ENCODE measurements at places on chromosomes 3 and 15. TPM values are rescaled to one million over a fixed set of nuclear protein-coding genes. Genes with fewer than 3 reads are reported as not detected.

- no peaks in the 10 kb centered on the region for H3K4me1 ChIP-seq
- no peak overlapping the region for H3K4me3 ChIP-seq
- no peak overlapping the region for H3K27ac ChIP-seq
- DNase-seq, result no peak
- no peaks in the 10 kb centered on the region for H3K36me3 ChIP-seq
- no peaks in the 10 kb centered on the region for H3K27me3 ChIP-seq
These were observed 12.7 kb upstream of the OXSR1 start for GRCh38 chr3:38152609-38153008.

CISH gene
- total RNA-seq, result 3.3 TPM

DNA sequence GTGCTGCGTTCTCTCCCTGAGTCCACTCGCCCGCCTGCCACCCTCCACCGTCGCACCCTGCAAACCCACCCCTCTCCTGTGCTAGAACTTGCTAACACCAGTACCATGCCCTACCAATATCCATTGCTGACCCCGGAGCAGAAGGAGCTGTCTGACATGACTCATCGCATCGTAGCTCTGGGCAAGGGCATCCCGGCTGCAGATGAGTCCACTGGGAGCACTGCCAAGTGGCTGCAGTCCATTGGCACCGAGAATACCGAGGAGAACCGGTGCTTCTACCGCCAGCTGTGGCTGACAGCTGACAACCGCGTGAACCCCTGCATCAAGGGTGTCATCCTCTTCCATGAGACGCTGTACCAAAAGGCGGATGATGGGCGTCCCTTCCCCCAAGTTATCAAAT is 4.9 kb upstream of the ALAS1 start:
- peaks cover 13% of the 10 kb centered on the region for H3K4me1 ChIP-seq
- H3K4me3 ChIP-seq, result no peak overlapping the region
- H3K27me3 ChIP-seq, result no peaks in the 10 kb centered on the region
- DNase-seq, result peak; percentile 80
- no peaks in the 10 kb centered on the region for H3K36me3 ChIP-seq
- no peak overlapping the region for H3K27ac ChIP-seq

TTLL13 gene
- not detected for total RNA-seq

CCR1 gene
- total RNA-seq, result 1.8 TPM

GRCh38 chr15:59247364-59247763 is 40.7 kb downstream of the LDHAL6B start:
- H3K27ac ChIP-seq, result no peak overlapping the region
- H3K36me3 ChIP-seq, result no peaks in the 10 kb centered on the region
- H3K27me3 ChIP-seq, result no peaks in the 10 kb centered on the region
- peak; percentile 16 for DNase-seq
- no peak overlapping the region for H3K4me3 ChIP-seq

COL7A1 gene
- 1.2 TPM for total RNA-seq

SLC2A2 gene
- not detected for total RNA-seq

GRCh38 chr3:113064183-113064582 is 73.4 kb downstream of the GTPBP8 start:
- no peaks in the 10 kb centered on the region for H3K4me1 ChIP-seq
- no peak overlapping the region for H3K4me3 ChIP-seq
- DNase-seq, result no peak
- no peak overlapping the region for H3K27ac ChIP-seq
- no peaks in the 10 kb centered on the region for H3K27me3 ChIP-seq
- no peaks in the 10 kb centered on the region for H3K36me3 ChIP-seq

STXBP5L gene
- total RNA-seq, result not detected

SH2D7 gene
- not detected for total RNA-seq

- H3K36me3 ChIP-seq, result no peaks in the 10 kb centered on the region
- no peak overlapping the region for H3K4me3 ChIP-seq
- no peak for DNase-seq
These were observed 22.6 kb upstream of the ANO10 start for GRCh38 chr3:43644443-43644842.

ZMYND10 gene
- total RNA-seq, result not detected

BUB1B gene
- not detected for total RNA-seq

GRCh38 chr15:74571191-74571590 is 30.2 kb downstream of the ARID3B start:
- H3K27me3 ChIP-seq, result no peaks in the 10 kb centered on the region
- H3K4me3 ChIP-seq, result no peak overlapping the region

GOLGA6L10 gene
- total RNA-seq, result 0.42 TPM

RASL12 gene
- total RNA-seq, result 7.1 TPM

- H3K4me3 ChIP-seq, result no peak overlapping the region
- H3K4me1 ChIP-seq, result peaks cover 17% of the 10 kb centered on the region
- DNase-seq, result no peak
- no peak overlapping the region for H3K27ac ChIP-seq
- H3K36me3 ChIP-seq, result no peaks in the 10 kb centered on the region
- no peaks in the 10 kb centered on the region for H3K27me3 ChIP-seq
These were observed 116.9 kb downstream of the B3GALNT1 start for GRCh38 chr3:160987982-160988964.

PIAS1 gene
- 20.3 TPM for total RNA-seq

DNA sequence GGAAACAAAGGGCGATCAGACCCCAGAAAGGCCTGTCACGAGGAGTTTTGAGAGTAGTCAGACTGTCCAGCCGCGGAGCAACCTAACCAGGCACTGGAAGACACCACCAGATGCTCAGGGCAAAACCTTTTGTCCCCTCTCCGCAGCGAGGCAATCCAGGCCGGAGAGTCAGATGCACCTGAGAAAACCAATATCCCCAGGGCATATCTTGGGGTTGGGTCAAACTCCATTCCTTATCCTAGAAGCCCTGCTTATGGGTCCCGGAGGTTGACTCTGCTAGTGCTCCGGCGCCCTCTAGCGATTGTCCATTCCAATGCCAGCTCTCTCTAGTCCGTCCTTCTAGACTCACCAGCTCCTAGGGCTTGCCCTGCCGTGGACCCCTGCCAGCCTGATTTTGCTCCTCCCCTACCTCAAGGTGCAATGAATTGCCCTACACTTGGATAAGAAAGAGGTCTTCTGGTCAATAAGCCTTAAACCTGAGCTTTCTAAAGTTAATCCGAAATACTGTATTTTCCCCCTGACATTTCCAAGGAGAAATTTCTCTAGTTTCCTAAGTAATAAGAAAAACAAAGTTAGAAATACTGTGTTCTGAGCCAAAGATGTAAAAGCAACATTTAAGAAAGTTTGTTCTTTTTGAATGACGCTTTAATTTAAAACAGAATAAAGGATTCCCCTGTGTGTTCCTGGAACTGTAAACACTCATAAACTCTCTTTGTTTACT is 5.5 kb downstream of the CPNE4 start:
- peaks cover 14% of the 10 kb centered on the region for H3K27me3 ChIP-seq
- H3K4me3 ChIP-seq, result no peak overlapping the region
- peak; percentile 42 for DNase-seq
- no peaks in the 10 kb centered on the region for H3K4me1 ChIP-seq
- no peaks in the 10 kb centered on the region for H3K36me3 ChIP-seq

GRCh38 chr3:179373938-179374337 is 26.4 kb downstream of the MFN1 start:
- DNase-seq, result no peak
- H3K36me3 ChIP-seq, result peaks cover 70% of the 10 kb centered on the region

GOLGA6L26 gene
- not detected for total RNA-seq

- H3K36me3 ChIP-seq, result no peaks in the 10 kb centered on the region
- peaks cover 34% of the 10 kb centered on the region for H3K4me1 ChIP-seq
- no peak for DNase-seq
- no peak overlapping the region for H3K27ac ChIP-seq
- H3K27me3 ChIP-seq, result no peaks in the 10 kb centered on the region
These were observed 414.7 kb upstream of the NAALADL2 start for GRCh38 chr3:174444391-174444790.

DNA sequence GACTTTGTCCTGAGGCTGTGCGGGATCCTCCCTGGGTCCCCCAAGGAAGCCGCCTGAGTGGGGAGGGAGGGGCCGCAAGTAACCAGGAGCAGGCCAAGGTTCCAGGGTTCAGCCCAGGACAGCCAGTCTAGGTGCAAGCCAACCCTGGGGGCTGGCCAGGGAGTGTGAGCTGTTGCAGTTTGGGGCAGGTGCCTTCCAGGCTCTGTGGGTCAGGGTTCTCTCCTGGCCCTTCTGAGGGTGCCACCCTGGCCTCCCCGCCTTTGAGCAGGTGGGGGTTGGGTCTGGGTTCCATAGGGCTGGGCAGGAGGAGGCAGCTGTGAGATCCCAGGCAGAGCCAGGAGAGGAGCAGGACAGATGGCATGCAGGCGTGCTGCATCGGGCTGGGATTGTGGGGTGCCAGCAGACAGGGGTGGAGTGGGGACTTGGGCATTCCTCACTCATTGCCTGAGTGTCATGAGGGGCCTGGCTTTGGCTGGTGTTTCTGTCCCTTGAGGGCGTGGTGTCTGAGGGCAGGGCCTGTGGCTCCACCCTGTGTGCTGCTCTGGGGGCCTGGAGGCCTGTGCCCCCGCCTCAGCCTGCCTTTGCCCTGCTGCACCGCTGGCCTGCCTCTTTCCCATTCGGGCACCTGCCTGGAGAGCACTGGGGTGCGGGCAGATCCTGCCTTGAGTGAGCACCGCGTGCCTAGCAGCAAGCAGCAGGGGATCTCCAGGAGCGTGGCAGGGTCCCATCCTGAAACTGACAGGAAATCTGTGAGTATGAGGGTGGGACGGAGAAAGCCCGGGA is 18.4 kb downstream of the KLF13 start:
- H3K27ac ChIP-seq, result peak overlapping the region; percentile 96
- H3K4me3 ChIP-seq, result peak overlapping the region; percentile 40
- no peaks in the 10 kb centered on the region for H3K27me3 ChIP-seq
- no peaks in the 10 kb centered on the region for H3K36me3 ChIP-seq
- peak; percentile 94 for DNase-seq

- no peaks in the 10 kb centered on the region for H3K27me3 ChIP-seq
- no peaks in the 10 kb centered on the region for H3K4me1 ChIP-seq
- H3K27ac ChIP-seq, result no peak overlapping the region
These were observed 1034.1 kb upstream of the SEMA6D start for GRCh38 chr15:46682969-46683791.

KLF15 gene
- total RNA-seq, result 94.5 TPM

GRCh38 chr3:178063461-178063860 is 472.8 kb upstream of the KCNMB2 start:
- H3K4me1 ChIP-seq, result no peaks in the 10 kb centered on the region
- H3K4me3 ChIP-seq, result no peak overlapping the region
- no peaks in the 10 kb centered on the region for H3K27me3 ChIP-seq
- no peak overlapping the region for H3K27ac ChIP-seq
- H3K36me3 ChIP-seq, result no peaks in the 10 kb centered on the region
